Activated naive CD4-positive, alpha-beta T cell treated with anti-CD3 and anti-CD28 coated beads, Interleukin-2, amount 50 U/mL, for 16 hours (primary cell): ENCODE measurements at places on chromosomes 6 and 20.
A peak's percentile ranks its signal among the peaks of the same experiment; 100 is the strongest.

DNA sequence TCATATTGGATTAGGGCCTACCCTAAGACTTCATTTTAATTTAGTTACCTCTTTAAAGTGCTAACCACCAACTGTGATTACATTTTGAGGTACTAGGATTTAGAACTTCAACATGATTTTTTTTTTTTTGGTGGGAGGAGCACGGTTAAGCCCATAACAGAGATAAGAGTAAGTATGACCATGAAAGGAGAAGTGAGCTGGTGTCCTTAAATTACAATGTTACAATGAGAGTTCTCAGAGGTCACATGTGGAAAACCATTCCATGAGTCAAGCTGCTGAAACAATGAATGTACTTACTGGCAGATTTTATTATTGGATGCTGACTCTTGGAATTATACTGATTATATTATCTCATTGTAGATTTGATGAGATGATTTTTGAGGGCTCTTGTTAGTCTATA lies 779.3 kb upstream of the CITED2 start:
- no peak for DNase-seq

DNA sequence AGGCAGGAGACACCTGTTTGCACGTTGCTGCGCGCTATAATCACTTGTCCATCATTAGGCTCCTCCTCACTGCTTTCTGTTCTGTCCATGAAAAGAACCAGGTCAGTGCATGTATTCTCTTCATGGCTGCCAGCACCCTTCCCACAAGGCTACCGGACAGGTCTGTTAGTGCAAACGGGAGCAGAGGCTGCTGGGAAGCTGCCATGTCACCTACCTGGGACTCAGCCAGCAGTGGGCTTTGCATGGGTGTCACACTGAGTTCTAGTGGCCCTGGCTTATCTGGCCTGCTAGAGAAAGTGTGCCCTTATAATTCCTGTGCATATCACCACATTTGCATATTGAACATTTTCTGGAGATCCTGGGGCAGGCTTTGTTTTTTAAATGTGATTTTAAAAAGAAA lies 24.8 kb downstream of the LYRM2 start:
- no peak for DNase-seq

DNA sequence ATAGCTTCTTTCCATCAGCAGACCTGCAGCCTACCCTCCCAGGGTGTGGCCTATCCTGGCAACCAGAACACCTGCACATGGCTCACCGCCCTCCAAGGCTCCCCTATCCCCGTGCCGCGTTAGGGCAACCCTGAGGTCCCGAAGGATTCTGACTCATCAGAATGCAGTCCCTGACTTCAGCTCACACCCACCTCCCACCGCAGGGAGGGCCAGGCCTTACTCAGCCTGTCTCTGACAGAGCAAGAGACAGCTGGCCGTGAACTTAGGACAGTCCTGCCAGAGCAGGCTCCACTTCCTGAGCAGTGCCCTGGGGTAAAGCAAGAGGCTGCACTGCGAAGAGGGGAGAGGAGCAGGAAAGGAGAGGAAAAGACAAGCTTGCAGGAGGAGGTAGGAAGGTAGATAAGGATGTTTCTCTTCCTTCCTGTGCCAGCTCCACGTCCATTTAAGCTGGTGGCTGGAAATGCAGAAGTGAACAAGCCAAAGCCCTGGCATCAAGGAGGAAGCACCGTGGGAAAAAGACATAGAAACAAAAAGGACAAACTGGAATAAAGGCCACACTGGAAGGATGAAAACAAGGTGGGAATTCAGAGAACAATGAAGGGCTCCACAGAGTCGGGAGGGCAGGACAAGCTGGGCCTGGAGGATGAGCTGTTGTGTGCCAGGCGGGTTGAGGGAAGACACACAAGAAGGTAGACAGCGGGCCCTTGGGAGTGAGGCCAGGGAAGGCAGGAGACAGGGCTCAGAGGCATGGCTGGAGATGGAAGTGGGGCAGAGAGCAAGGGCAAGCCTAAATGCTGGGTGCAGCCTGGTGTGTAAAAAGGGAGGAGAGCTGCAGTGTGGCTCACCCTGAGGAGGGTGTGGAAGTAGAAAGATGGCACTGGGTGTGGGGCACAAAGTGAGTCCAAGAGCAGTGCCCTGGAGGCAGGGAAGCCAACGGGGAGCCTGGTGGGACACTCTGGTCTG lies 102.7 kb downstream of the SLC23A2 start:
- DNase-seq, result no peak

DNA sequence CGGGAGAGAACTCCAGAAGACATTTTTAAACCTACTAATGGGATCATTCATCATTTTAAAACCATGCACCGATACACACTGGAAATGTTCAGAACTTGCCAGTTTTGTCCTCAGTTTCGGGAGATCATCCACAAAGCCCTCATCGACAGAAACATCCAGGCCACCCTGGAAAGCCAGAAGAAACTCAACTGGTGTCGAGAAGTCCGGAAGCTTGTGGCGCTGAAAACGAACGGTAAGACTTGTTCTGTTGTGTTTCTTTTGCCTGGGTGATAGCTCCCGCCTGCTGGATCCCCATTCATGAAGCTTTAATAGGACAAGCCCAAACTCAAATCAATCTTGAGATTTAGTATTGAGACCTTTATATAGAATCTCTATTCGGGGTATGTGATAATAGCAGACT lies 4.2 kb downstream of the TNFAIP3 start:
- DNase-seq, result no peak

DNA sequence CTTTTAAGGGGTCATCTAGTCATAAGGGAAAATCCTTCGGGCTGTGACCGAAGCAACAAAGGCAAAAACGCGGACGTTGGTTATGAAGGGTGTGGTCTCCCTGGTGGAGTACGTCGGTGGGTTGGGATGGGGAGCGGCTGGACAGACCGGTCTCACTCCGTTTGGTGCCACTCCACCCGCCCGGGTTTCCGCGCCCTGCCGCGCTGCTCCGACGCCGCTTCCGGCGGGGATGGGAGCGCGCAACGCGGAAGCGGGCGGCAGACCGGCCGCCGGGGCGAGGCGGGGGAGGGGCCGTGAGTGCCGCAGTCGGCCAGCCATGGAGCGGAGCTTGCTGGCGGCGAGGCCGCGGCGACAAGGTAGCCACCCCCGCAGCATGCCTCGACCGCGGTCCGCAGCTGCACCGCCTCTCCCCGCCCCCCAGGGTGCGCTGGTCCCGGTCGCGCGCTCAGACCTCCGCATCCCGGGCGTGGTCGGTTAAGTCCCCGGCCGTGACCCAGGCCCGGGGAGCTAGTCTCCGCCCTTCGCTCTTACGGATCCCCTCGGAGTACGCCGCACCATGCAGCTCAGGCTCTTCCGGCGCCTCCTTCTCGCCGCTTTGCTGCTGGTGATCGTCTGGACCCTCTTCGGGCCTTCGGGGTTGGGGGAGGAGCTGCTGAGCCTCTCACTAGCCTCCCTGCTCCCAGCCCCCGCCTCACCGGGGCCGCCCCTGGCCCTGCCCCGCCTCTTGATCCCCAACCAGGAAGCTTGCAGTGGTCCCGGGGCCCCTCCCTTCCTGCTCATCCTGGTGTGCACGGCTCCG lies at the start of gene B3GALT4:
B3GALT4 (plus strand) TSS at position 260 of the 799 bp plus-strand sequence; CDS start at position 557, 297 bp downstream.
- DNase-seq, result peak; percentile 71

DNA sequence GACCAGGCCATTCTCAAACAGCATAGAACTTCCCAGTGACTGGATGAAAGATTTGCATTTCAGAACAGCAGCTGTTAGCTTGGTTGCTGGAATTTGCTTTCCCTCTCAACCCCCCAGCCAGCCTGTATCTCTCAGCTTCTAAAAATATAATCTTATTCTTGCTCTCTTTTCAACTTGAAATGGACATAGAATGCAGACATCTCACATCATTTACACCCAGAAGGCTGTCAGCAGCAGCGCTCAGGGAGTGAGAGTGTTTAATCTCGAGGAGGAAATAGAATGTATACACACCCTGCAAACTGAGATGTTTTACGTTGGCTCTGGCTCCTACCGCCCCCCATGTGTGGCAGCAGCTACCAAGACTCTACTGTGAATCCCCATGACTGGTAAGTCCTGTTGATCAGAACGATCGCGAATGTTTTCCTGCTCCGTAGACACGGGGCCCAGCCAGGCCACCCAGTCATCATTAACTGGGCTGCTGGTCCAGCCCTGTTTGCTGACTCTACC lies 163.4 kb upstream of the SLC24A3 start:
- DNase-seq, result no peak

- no peak for DNase-seq
These were observed 198.7 kb downstream of the RIMS1 start for GRCh38 chr6:72084992-72085569.

DNA sequence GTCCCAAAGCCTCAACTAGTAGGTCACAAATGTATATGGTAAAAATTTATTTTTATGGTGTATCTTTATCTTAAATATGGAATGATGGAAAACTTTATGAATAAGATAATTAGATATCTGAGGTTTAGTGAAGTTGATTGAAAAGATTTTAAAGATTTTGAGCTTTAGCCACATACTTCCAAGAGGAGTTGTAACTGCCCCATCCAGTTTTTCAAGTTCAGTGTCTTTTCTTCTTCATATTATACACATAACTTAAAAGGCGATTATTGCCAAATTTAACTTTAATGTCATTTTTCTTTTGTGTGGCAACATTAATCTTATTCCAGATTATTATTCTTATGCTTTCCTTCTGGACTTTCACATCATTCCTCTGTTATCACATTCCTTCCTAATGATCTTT lies 266.4 kb downstream of the TINAG start:
- DNase-seq, result no peak

DNA sequence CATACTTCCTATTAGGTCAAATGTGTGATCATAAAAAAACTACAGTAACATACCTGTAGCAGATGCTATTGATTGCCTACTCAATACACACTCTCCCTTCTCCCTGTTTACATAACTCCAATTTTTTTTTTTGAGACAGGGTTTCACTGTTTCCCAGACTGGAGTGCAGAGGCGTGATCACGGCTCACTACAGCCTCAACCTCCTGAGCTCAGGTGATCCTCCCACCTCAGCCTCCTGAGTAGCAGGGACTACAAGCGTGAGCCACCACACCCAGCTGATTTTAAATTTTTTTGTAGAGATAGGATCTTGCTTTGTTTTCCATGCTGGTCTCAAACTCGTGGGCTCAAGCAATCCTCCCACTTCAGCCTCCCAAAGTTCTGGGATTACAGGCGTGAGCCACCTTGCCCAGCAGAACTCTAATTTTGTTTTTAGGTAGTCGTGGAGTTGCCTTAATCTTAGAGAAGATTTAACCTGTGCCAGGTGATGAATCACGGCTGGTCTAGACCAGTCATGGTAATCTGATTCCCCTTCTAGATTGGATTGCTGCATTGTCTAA lies 14.0 kb upstream of the KIF3B start:
- DNase-seq, result no peak
